ENCODE measurements at places on chromosomes 3 and 15.

DNA sequence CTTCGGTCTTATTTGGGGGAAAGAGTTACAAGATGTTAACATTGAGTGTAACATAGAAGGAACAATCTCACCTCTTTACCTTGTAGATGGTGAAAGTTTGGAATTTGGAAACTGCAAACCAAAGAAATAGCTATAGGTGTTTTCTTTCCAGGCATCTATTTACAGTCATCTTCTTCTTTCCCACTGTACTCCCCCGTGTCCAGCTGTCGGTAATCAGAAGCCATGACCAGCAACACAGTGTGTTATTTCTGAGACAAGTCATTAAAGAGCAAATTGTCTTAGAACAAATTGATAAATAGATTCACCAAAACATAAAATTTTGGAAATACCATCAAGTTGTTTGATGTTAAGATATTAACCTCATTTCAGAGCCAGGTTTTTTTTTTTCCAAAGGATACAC lies 590.5 kb upstream of the NAALADL2 start:
- no peak for DNase-seq

DNA sequence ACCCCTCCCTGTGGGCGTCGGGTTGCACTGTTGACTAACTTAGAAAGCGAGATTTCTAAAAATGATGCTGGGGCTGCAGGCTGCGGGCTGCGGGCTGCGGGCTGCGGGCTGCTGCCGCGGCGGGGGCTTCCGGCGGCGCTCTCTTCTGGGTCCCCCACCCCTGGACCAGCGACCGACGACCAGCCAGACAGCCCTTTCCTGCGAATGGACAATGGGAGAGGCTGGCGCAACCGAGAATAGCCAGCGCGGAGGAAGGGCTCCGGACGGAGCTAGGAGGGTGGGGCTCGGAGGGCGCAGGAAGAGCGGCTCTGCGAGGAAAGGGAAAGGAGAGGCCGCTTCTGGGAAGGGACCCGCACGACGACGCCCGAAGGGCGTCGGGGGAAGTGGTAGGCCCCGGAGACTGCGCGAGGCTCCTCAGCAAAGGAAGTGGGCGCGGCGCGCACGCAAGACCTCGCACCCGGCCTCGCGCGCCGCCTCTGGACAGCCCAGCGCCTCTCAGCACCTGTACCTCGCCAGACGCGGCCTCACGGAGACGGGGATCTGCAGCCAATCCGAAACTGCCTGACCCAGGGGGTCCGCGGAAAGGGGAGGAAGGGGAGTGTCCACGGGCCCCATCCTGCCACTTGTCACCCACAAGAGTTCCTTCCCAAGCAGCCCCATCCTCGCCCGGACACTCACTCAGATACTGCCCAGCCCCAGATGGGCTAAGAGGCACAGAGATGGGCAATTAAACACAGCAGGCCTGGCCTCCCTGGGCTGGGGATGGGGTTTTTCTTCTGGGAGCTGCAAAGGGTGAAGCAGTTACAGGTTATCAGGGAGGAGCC lies 70.7 kb downstream of the SLC12A8 start:
- DNase-seq = peak; percentile 77

DNA sequence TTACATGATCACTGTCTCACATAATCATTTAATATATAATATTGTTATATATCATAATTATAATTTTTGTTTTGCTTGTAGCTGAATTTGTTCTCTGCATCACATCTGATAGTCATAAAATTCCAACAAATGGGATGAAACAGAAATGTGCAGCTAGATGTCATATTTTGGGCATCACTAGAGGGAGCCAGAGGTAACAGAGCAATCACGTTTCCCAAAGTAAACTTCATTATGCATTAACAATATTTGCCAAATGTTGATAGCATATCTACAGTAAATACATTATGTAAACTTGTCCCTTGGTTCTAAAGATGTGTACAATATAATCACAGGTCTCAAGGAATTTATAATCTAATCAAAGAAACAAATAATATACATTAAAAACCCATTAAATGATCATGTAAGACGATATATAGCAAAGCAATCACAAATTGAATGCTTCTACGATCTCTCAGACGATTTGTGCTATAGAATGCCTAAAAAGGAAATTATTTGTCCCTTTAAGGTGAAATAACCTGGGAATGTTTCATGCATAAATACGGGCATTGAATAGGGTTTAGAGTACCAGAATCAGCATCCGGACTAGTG lies 234.2 kb upstream of the MCTP2 start:
- no peak for DNase-seq

DNA sequence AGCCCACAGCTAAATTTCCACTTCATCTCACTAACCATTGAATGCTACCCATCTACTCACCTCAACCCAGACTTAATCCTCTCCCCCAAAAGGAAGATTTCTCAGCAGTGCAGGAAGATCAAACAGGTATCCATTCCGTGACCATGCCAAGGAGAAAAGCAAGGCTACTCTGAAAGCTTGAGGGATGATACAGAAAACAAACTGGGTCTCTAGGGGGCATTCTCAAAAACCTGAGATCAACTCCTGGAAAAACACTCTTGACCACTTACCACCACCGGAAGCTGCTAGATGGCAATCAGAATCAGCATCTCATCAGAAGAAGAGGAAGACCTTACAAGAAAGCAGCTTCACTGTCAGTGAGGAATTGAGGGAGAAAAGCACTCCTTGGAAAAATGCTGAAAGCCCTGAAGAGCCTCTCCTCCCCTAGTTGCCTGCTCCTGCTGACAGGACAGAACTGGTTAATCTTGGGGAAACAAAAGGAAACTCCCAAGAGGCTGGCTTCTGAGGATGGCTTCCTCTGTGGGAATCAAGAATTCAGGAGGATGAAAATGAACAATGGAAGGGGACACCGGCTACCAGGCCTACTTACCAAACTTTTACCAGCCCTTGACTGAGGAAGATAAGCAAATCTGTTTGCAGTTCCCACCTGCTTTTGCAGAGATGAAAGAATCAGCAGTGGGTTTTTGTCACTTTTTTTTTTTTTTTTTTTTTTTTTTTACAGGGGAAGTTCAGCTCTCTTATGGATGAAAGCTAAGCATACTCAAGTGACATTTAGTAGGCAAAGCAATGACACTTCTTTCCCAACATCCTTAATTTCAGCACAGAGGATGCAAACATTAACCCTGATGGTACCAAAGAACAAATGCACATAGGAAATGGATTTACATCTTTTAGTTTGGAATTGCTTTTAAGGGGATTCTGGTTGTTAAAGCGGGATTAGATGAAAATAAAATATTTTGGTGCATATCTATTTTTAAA lies at the start of gene ATP8B4:
Gene ATP8B4, minus strand, starts transcription at position 171 of the 978 bp plus-strand sequence. CDS start 12,267 bp downstream, outside the sequence.
- DNase-seq = peak; percentile 31

GRCh38 chr3:197468167-197468566 lies 87.6 kb downstream of the BDH1 start:
- no peak for DNase-seq

GRCh38 chr15:61527836-61528580 lies 298.9 kb upstream of the RORA start:
- peak; percentile 29 for DNase-seq

- no peak for DNase-seq
These were observed 19.8 kb downstream of the WDR73 start for GRCh38 chr15:84634228-84634837.

GRCh38 chr3:28726840-28727239 lies 378.2 kb upstream of the AZI2 start:
- peak; percentile 69 for DNase-seq

DNA sequence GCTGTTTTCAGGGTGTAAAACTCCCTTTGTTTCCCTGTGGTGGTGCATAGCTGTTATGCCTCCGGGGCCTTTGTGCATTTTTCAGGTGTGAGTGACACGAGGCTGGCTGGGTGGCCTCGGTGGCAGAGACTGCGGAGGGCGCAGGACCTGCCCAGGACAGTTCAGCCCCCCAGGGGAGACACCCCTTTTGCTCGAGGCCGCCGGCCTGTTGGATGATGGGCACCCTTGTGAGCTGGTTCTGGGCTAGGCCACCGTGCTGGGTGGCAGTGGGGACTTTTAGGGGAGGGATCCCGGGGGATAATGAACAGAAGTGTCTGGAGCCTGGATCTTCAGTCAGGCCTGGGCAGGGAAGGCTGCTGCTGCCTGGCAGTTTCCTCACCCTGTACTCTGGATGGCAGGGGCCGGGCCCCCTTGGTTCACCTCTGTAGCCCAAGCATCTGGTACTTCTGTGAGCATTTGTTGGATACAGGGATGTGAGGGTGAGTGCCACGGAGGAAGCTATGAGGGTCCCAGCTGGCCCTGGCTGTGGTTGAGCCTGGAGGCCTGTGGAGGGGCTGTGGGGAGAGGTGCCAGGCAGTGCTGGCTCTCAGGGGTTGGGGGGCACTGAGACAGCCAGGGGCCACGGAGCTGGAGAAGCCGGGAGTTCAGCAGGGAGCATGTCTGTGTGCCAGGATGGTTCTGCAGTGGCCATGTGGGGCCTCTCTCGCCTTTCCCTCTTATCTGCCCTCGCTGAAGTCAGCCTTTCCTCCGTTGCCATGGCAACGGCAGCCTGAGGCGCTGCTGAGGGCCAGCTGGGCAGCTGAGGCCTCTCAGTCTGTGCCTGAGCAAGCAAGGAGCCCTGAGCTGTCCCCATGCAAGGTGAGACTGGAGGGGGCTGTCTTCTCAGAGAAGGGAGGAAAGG lies 49.0 kb downstream of the KY start:
- peak; percentile 84 for DNase-seq

- DNase-seq = peak; percentile 29
These were observed 722 bp downstream of the RBMS3 start for GRCh38 chr3:29281344-29282241.

GRCh38 chr3:17583530-17583929 lies 158.9 kb downstream of the TBC1D5 start:
- no peak for DNase-seq

DNA sequence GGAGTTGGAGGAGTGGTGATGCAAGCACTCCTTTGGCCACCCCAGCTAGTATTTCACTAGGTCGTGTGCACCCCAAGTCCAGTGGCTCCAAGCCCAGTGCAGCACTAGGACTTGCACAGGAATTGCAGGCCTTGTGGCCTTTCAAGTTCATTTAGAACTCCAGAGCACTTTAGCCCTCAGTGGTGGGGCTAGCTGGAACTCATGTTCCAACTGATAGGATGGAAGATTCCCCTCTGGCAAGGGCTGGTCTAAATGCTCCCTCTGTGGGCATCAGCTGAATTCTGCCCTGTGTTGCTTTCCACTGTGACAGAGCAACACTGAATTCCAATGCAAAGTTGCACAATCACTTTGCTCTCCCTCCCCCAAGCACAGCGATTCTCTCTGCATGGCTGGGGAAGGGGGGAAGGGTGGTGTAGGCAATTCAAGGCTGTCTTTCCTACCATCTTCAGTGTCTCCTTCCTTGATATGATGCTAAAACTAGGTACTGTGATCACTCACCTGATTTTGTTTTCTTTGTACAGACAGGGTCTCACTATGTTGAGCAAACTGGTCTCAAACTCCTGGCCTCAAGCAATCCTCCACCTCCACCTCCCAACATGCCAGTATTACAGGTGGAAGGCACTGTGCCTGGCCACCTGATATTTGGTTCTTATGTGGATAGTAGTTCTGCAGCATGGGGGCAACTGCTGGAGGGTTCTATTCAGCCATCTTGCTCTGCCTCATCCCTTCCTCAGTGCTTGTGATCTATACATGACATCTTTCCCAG lies 10.3 kb downstream of the USF3 start:
- no peak for DNase-seq

GRCh38 chr3:7263347-7264195 lies 402.7 kb downstream of the GRM7 start:
- DNase-seq = no peak

- no peak for DNase-seq
These were observed 252.3 kb downstream of the PTPRG start for GRCh38 chr3:61813636-61814035.

GRCh38 chr3:126264381-126264780 lies 84.0 kb upstream of the ALDH1L1 start:
- DNase-seq = no peak

DNA sequence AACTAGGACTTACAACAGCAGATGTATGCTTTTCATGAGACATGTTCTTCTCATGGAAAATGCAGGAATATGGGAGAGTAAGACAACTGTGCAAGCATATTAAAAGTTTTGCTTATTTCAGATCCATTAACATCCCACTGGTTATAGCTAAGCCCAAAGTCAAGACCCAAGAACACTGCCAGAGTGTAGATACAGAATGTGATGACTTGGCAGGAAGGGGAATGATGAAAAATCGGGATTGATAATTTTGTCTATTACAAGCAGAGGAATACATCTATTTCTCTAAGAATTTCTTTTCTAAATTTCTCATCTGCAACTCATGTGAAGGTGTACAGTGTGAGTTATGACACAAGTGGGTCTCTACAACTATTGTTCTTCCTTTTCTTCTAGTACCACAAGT lies 76.4 kb downstream of the SPATA16 start:
- DNase-seq = no peak

DNA sequence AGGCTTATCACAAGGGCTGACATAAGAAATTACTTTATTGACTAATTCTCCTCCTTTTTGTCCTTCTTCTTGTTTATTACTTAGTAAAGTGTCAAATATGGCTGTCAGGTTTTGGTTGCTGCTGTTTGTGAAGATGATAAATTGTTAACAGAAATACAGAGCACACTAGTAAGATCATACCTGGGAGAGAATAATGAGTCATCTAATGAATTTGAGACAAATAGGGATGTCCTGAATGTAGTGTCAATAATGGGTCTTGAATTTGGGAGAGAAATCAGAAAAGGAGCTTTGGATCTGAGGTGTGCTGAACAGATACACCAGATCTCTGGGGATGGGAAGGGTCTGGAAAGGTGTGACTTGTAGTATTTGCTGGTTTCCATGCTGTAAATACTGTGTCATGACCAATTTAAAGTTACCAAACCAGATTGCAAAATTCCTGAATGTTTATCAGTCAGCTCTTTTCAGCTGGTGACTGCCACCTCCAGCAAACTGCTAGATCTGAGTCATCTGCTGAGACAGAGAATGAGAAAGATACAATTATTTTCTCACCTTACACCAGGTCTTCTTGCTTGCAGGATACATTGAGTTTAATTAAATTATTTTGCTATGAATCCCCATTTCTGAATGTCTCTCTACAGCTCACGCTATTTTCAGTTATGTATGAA lies 76.7 kb upstream of the SATB1 start:
- no peak for DNase-seq

GRCh38 chr3:9679476-9680080 lies 24.1 kb upstream of the CPNE9 start:
- DNase-seq = no peak

GRCh38 chr3:60047426-60048200 lies 997.8 kb upstream of the CFAP20DC start:
- DNase-seq = no peak

DNA sequence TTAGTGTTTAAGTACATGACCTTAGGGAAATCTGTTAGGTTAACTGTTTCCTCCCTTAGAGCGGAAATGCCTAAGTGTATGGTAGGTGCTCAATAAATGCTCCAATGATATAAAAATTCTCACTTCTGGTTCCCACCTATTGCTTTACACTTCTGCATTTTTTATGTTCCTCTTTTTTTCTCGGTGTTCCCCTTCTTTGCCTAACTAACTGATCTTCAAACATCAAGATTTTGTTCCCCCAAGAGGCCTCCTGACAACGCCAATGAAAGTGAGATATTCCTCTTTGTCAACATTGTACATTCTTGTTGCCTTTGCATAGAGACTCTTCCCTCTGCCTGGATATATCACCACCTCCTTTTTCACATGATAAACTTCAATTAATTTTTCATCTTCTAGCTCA lies 17.4 kb downstream of the SLC35A5 start:
- DNase-seq = no peak

Data from H9 (cell line).